AG04450 (cell line): ENCODE measurements at places on chromosomes 7 and 10. TPM values are rescaled to one million over a fixed set of nuclear protein-coding genes. Genes with fewer than 3 reads are reported as not detected.

GRCh38 chr10:7377614-7378248 is 33.1 kb downstream of the SFMBT2 start:
- DNase-seq: no peak

DNA sequence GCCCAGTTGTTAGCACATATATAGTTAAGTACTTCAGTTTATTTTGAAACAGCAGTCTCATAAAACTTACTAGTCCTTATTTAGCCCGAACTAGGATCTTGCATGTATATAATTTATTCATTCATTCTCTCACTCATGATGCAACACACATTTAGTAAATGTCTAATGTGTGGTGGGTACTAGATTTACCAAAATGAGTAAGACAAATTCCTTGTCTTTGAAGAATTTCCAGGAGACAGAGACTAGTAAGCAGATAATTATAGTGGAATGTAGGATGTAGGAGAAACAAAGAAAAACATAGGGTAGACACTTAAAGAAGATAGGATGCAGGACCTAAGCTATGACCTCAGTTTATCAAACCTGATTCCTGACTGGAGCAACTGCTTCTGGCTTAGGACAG is 120.2 kb upstream of the AMPH start:
- no peak for DNase-seq

GRCh38 chr7:8131694-8132605 is 130.0 kb downstream of the ICA1 start:
- no peak for DNase-seq

- DNase-seq: no peak
These were observed 108.0 kb downstream of the DOCK1 start for GRCh38 chr10:127013211-127013656.

NODAL gene
- polyA plus RNA-seq: not detected in 2 replicates

OPALIN gene
- not detected in 2 replicates for polyA plus RNA-seq
